MG63 (cell line): ENCODE measurements at places on chromosomes 5 and 9. TPM values are rescaled to one million over a fixed set of nuclear protein-coding genes. Genes with fewer than 3 reads are reported as not detected.

SPRY4 gene
- 3.9 and 5.5 TPM in 2 replicates for total RNA-seq

DNA sequence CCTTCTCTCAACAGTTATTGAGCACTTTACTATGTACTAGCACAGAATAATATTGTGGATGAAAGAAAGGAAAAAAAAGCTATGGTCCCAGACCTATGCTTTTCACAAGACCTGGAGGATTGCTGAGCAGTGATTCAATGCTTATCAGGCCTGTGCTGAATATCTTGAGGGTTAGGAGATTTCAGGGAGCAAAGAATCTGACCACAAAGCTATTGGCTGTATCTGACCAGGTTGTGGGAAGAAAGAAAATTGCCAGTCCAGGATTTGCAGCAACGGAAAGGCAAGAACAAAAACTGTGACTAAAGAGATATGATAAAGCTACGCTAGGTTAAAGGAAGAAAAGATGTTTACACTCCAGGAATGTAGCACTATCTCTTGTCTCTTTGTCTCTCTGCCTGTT, 14.9 kb upstream of the MACIR start:
- no peak for DNase-seq

C9orf50 gene
- not detected in 2 replicates for total RNA-seq

DNA sequence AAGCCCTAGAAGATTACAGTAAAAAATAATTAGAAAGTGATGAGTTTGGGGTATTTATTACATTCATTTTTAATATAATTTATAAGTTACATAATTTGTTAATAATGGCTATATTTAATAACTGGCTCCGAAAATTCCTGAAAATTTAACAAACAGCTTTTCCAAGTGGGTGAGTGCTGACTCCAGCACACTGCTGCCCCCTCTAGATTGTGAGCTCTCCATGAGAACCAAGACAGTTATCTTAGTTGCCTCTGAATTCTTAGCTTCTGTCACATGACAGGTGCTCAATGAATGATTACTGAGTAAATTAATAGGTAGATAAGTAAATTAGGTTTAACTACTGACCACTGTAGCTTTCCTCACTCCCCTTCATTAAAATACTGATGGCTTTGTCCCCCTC, 7.8 kb downstream of the KLHL3 start:
- no peak for DNase-seq

GRCh38 chr5:90899014-90899604, 340.5 kb downstream of the ADGRV1 start:
- no peak for DNase-seq

- DNase-seq, result no peak
Observed at GRCh38 chr5:1278216-1278615, 16.7 kb downstream of the TERT start.
